ENCODE measurements at places on chromosomes 16 and 17.

DNA sequence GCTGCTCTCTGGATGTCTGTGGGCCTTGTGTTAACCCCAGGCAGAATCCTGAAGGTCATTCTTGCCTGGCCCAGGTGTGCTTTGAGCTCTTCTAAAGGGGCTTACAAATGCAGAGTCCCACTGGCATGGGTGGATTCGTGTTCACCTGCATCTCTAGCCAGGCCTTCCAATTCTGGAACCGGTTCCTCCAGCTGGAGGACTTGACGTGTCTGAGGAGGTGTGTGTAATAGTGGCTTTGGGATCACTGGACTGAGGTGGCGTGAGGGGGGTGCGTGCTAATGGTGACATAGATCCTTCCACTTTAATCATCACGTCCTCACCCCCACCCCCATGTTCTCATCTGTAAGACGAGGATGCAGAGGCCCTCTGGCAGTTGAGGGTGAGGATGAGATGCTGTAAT, 4.8 kb downstream of the GSE1 start:
- no peak for DNase-seq

- DNase-seq = no peak
Measured at GRCh38 chr16:30964574-30965226, 7.1 kb downstream of the SETD1A start.

DNA sequence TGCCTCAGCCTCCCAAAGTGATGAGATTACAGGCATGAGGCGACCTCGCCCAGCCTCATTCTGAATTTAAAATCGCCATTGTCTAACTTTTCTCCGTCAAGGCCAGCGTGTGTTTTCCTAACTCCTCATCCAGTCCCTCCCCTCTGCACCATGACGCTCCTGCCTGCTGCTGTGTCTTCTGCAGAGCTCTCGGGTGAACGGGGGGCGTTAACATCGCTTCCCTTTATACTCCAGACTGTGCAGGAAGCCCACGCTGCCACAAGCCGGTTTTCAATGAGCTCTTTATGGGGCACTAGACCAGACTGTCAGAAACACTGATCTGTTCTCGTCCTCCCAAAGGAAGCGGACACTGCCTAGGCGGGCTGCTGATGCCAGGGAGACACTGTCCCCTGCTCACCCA, 13.2 kb downstream of the AANAT start:
- no peak for DNase-seq

GRCh38 chr16:53715023-53715384, 11.0 kb downstream of the FTO start:
- no peak for DNase-seq

- no peak for DNase-seq
Measured at GRCh38 chr16:86322283-86322682, 188.0 kb upstream of the FOXF1 start.

DNA sequence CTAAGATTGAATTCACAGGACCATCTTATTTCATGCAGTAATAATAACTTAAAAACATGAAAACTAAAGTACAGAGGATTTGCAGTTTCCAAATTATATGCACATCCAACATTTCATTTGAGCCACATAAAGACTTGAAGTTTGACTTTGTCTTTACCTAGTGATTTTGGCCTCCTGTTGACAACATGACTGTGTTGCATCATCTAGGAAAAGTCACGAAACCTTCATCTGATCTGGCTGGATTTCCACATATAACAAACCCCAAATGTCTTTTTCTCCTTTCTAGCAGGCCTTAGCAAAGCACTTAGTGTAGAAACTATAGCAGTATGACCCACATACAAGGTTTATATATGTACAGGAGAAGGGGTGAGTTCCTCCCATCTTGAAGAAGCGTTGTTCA, 406.5 kb upstream of the CDH5 start:
- DNase-seq = no peak

- DNase-seq = no peak
Measured at GRCh38 chr16:66834746-66835145, 4.0 kb upstream of the NAE1 start.

- DNase-seq = no peak
Measured at GRCh38 chr17:51375771-51376170, 115.4 kb downstream of the UTP18 start.

DNA sequence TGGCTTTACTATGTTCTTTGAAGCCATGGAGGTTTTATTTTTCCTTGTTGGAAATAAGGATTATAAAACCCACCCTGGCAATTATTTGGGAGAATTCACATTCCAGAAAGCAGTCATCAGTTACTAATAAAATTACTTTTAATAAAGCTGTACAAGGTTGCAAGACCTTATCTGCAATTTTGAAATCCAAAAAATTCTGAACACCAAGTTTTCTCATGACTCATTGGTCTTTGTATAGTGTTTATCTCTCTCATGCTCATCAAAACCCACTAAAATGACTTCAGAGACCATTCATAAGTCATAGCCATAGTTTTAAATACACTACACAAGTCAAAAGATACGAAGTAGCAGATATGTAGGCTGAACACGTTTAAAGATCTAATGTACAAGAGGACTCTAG, 6.0 kb upstream of the KRT38 start:
- DNase-seq = no peak

DNA sequence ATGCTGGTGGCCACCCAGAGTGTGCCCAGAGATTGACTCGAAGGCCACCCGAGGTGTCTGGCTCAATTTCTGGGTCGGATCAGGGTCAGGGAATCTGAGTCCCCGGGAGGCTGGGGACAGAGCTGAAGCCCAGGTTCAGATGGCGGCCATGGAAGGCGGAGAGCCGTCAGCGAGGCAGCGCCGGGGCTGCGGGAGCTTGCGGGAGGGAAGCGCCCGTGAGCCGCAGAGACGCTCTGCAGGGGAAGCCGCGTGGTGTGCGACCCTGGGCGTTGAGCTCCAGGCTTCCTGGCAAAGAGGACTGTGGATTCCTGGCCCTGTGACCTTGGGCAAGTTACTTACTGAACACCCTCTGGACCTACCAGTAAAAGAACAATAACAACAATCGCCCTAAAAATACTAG, 518 bp upstream of the SPATA22 start:
- DNase-seq = no peak

DNA sequence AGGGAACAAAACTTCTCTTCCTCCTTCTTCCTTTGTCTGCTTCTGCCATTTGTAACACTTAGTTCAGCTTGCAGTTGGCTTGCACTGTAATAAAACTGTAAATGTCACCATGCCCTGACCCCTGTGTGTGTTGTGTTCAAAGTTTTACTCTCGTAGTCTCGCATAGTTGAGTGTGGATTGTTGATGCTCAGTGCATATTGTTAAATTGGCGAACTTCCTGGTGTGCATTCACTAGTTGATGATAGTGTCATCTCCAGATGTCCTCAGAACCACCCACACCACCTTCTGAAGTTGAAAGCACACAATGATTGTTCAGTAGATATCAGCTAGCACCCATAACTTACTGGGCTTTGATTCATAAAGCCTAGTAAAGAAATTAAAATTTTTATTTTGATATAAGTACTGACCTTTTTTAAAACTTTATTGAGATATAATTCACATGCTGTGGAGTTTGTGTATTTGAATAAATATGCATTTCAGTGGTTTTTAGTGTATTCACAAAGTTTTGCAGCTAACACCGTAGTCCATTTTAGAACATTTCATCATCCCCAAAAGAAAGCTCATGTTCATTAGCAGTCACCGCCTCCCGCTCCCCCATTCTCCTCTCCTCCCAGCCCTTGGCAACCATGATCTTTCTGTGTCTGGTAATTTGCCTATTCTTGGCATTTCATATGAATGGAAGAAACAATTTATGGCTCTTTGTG, 25.0 kb downstream of the USP10 start:
- no peak for DNase-seq

GRCh38 chr16:66113223-66113622, 253.3 kb upstream of the CDH5 start:
- DNase-seq = no peak

DNA sequence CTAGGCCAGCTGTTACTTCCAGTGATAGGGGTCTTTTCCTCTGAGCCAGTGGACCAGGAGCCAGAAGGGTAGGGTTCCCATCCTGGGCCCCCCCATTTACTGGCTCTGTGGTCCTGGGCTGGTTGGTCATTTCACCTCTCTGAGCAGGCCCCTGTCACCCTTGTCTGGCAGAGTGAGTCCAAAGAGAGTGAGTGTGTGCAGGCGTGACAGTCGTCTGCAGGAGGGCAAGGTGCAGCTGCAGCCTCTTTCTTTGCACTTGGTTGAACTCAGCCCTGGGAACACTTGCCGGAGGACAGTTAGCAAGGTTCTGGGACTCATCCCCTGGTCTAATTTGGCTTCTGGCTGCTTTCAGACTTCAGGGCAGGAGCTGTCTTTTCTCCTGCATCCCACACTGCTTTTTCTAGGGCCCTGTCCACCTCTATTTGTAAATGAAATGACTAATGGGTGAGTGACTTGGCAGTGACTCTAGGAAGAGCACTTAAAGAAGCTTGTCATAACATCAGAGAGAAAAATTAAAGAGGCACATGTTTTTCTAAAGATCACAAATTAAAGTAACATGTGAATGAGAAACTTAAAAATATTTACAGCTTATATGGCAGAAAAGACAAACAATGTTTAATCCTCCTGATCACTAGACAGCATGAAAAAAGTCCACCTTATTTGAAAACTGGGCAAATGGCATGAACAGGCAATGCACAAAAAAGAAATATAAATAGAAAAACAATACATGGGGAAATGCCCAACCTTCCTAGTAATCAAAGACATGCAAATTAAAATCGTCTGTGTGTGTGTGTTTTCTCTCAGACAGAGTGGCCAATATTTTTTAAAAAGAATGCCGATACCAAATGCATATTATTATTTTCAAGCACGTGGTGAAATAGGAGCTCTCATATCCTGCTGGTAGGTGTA, 137.5 kb downstream of the NTN1 start:
- no peak for DNase-seq

- DNase-seq = no peak
Measured at GRCh38 chr17:16820161-16820877, 130.3 kb downstream of the CCDC144A start.
